ENCODE measurements at places on chromosomes 3 and 15.

- no peak for DNase-seq
Measured at GRCh38 chr3:195020185-195020584, 250.8 kb downstream of the XXYLT1 start.

- no peak for DNase-seq
Measured at GRCh38 chr3:151052346-151052745, 33.1 kb upstream of the MED12L start.

DNA sequence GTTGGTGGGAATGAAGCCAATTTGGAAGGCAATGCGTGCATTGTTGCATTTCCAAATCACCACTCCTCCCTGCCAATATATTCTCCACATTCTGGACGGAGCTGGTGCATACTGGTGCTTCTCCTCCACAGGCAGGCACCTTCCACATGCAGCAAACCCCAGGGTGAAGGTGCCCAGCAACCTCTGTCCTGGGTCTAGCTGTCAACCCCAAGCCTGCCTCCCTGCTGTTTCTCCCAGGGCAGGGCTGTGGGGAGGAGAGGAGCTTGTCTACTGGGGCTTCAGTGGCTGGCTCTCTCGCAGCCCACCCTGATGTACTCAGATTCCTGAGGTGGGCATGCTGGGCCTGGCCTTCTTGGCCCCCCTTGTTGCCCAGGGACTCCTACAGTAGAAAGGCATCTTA lies 20.1 kb downstream of the GASK1A start:
- DNase-seq, result no peak

GRCh38 chr15:87711026-87711425 lies 545.5 kb downstream of the NTRK3 start:
- no peak for DNase-seq

DNA sequence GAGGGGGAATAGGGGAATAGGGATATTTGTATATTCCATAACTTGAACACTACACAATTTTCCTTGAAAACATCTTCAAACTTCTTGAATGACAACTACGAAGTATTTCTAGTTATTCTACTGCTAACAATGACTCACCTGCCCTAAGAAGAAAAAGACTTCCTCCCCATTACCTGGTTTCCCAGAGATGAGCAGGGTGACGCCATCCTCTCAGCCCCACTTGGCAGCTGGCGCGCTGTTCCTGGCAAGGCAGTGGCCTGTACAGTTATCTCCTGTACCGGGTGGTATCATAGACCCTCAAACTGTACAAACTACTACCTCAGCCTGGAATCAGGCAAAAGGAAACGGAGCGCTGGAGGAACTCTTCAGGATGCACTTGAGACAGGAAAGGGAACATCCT lies 10.4 kb downstream of the WDR82 start:
- DNase-seq, result no peak

GRCh38 chr3:36540888-36541518 lies 160.7 kb downstream of the STAC start:
- DNase-seq, result peak; percentile 46

GRCh38 chr3:150252462-150252861 lies 155.6 kb upstream of the TSC22D2 start:
- DNase-seq, result no peak

DNA sequence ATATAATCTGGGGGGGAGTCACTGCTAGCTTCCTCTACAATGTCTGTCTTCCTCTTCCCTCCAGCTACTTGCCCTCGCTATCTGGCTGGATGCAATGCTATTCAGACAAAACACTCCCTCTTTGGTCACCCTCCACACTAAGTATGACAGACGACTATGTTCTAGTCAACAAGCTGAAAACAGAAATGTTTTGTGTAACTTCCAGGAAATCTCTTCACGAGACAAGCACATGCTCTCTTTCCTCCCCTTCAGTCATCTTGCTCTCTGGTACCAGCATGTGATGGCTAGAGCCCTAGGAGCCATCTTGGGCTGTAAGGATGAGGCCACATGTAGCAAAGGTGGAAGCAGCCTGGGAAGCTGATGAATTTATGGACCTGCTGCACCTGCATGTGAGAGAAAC lies 151.3 kb downstream of the ARRDC4 start:
- no peak for DNase-seq

GRCh38 chr3:71503525-71504249 lies 79.8 kb downstream of the FOXP1 start:
- DNase-seq, result no peak
